Fibroblast of gingiva (primary cell): ENCODE measurements at places on chromosomes 5 and 9.
A peak's percentile ranks its signal among the peaks of the same experiment; 100 is the strongest.

DNA sequence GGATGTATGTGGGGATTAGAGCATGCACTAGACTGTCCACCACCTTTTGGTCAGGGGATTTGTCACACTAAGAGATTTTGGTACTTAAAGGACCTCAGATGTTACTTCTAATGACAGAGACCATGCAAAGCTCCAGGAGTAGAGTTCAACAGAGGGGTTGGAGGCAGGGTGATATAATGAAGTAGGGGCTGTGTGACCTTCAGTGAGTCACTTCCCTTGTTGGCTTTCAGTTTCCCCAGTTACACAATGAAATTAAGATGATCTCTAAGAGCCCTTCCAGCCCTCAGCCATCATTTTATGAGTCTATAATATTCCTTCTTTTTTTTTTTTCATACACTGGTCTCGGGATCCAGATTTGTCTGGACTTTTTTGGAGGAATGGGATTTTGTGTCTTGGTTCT, 26.8 kb downstream of the GLRA1 start:
- DNase-seq, result no peak

DNA sequence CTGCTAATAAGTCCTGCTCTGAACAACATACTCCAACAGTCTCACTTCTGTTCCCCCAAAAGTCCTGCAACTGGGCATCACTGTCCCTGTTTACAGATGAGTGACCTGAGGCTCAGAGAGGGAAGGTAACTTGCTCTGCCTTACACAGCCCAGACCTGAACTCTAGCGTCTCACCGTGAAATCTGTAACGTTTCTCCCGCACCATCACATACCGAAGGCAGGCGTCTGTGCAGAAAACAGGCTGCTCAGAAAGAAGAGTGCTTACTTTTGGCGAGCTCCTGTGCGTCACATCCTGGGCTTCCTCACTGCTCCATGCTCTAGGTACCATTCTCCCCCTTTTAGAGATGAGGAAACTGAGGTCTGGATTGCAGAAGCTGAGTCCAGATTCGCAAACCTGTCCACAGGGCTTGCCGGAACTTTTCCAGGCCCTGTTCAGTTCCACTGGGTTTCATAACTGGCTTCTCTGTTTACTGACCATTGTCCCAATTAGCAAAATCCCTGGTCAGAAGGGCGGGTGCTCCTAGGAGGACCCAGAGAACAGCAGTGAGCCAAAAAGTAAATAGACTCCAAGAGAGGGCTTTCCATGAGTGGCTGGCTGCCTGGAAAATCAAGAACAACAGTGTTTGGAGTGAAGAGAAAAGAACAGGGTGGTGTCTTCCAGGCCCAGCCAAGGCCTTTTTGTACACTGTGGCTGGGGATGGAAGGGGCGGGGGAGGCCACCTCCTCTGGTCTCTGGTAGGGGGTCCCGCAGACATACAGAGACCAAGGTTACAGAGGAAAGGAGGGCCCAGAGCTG, 27.1 kb downstream of the GSN start:
- DNase-seq, result peak; percentile 84

- no peak for DNase-seq
Measured at GRCh38 chr9:121871431-121872025, 220.1 kb downstream of the DAB2IP start.

GRCh38 chr5:162817364-162817763, 620.0 kb upstream of the CCNG1 start:
- no peak for DNase-seq

DNA sequence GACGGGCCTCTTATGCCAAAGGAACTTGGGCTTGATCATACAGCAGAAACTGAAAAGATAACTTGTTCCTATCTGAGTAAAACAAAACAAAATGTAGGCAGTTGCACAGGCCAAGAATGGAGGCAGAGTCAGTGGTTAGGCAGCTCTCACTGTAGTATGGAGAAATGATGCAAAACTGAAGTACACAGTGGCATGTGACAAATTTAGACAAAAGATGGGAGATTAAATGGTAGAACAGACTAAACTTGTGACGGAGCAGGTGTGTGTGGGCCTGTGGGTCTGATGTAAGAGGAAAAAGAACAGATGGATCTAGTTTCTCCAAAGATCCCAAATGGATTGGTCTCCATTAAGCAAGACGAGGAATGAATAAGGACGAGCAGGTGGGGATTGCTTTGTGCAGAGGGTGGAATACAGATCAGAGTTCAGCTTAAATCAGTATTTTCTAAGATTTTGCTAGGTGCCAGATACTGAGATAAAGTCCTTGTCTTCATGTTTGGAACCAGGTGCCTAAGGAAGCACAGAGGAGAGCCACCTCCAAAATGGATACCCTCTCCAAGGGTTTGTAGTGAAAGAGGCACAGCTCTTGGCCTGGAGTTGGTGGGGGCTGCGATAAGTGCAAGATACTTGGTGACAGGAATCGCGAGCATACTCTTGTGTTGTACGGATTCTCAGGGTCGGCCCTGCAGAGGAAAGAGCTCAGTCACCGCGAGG, 722 bp upstream of the DCP2 start:
- no peak for DNase-seq

GRCh38 chr5:101783241-101784013, 512.7 kb downstream of the SLCO4C1 start:
- no peak for DNase-seq

DNA sequence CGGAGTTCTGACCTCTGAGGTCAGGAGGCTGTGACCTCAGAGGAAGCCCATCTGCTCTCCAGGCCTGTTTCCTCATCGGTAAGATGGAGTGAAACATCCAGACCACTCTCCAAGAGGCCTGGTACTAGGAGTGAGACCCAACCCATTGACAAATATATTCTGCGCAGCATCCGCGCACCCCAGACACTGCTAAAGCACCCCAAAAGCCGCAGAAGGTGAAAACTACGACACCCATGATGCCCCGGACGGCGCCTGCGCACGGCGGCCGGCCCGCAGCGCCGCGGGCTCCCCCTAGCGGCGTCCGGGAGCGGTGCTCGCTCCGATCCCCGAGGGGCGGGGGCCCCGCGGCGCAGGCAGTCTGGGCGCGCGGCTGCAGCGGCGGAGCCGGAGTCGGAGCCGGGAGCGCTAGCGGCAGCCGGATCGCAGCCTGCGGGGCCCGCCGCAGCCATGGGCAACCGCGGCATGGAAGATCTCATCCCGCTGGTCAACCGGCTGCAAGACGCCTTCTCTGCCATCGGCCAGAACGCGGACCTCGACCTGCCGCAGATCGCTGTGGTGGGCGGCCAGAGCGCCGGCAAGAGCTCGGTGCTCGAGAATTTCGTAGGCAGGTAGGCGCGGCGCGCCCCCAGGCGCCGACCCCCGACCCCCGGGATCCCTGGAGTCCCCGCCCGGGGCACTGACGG, at the start of gene DNM1:
Gene DNM1, plus strand, starts transcription at position 356 of the 683 bp plus-strand sequence. Its CDS starts 92 bp downstream, at position 448.
- DNase-seq, result peak; percentile 29

DNA sequence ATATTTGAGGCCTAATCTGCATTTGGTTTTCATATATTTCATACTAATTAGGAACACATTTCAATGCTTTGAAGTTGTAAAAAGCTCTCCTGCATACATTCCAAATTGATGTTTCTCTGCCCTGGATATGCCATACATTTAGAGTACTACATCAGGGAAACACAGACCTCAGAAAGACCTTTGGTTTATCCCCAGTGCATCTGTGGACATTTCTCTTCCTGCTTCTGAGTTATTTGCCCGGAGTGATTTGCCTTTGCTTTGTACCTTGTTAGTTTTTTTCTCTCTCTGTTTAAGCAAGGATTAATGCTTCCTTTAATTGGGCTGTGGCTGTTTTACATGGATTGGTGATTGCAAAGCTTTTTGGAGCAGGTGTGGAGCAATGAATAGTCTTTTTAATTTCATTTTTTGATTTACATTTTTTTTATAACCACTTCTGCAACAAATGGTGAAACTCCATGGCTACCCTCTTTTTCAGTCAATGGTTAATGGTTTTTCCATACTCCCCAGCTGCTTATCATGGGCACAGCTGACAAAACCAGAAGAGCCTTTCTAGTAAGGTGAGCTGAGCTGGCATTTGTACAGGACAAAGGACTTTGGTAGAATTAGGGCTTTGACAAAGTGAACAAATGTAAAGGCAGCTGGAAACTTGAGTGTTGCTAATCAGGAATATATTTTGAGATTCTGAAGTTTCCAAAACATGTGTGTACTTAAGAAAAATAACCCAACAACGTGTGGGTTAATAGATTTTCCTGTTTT, 54.2 kb downstream of the ZSWIM6 start:
- no peak for DNase-seq

- DNase-seq, result peak; percentile 56
Measured at GRCh38 chr9:109499631-109500410, 1.7 kb upstream of the PTPN3 start.

DNA sequence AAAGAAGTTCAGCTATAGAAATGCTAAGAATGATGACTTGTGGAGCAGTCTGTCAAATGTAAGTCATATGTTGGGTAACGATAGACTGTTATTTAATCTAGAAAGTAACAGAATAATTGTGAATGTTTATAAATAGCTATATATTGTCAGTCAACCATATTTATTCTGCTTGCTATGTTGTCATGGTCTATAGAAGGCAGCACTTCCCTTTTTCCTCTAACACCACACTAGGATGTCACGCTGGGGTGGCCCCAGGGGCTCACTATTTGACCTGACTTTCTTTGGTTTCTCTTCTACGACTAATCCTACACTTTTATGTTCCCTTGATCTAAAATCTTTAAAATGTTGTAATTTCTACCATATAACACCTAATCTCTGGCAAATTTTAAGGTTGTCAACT, 20.5 kb downstream of the ERAP2 start:
- no peak for DNase-seq

DNA sequence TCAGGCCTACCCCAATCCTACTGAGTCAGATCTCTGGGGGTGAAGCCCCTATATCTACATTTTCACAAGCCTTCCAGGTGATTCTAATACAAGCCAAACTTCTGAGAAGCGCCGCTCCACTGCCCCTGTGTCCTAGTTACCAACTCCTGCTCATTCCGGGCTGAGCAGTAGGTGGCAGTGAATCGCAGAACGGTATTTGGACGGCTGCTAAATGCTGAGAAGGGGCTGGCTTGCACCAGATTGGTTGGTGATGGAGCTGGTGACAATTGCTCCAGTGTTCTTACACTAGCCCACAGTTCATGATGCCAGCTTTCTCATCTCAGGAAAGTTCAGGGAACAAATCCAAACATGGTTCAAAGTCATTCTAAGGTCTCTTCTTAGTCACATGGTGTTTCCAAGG, 31.1 kb upstream of the FGF1 start:
- peak; percentile 65 for DNase-seq

DNA sequence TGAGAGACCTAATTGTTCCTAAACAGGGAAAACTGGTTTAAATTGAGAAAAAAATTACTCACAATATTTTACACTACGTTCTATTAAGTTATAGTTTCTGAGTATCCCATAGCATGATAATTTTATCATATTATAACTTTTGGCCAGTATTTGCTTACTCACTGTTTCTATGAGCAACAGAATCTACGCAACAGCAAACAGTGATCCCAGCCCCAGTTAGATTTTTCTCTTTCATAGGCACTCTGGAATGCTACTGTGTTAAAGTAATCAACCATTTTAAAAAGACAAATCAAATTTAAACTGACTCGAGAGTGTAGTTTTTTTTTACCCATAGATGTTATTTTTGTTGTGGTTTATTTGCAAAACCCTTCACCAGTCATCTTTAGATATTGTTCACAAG, 107.2 kb downstream of the XRCC4 start:
- no peak for DNase-seq

DNA sequence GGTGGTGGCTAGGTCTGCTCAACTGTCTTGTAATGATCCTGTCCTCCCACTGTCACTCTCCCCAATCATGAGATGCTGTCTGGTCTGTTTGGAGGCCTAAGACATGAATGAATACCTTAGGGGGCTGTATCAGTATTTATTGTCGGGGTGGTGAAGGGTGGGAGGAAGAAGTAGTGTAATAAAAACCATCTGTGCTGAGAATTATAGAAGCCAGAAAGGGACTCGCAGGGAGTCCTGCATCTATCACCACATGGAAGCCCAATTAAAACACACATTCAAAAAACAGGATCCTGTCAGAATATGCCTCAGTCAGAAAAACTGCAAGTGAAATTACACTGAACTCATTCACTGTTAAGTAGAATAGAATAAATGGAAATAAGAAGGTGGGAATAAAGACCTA, 1134.3 kb upstream of the C9orf72 start:
- DNase-seq, result no peak

DNA sequence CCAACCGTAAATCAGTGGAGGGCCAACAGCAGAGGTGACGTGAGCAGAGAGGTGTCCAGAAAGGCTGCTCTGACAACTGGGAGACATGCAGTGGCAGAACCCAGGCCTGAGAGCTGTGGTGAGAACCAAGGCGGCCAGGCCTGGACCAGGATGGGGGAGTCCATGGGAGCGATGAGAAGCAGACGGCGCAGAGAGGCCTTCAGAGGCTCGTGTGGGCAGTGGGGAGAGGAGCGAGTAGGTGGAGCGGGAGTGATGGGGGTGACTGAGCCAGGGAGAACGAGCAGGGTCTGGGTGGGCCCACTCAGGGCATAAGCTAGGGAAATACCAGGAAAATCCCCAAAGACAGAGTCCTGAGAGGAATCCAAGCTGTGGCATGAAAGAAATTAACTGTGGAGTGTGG, 7.9 kb upstream of the IL3 start:
- no peak for DNase-seq

GRCh38 chr5:95471942-95472341, 80.8 kb downstream of the FAM81B start:
- no peak for DNase-seq

DNA sequence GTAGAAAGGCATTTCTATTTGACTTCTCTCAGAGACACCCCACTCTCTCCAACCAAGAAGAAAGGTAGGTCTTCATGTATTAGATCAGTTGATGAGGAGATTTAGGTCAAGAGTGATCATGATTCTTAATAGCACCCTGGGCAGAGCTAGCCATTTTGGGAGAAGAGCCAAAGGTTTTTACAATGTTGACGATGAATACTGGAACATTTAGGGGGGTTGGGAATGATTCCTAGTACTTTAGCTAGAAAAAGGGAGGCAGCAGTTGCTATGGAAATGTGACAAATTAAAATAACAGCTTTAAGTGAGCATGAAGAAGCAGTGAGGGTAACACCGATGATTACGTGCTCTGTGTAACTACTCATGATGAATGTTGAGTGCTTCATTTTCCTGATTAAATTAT, 9.5 kb upstream of the RPS23 start:
- no peak for DNase-seq

GRCh38 chr5:61823065-61823464, 482.9 kb upstream of the KIF2A start:
- DNase-seq, result no peak

GRCh38 chr9:126984969-126985368, 70.4 kb downstream of the RALGPS1 start:
- peak; percentile 43 for DNase-seq

DNA sequence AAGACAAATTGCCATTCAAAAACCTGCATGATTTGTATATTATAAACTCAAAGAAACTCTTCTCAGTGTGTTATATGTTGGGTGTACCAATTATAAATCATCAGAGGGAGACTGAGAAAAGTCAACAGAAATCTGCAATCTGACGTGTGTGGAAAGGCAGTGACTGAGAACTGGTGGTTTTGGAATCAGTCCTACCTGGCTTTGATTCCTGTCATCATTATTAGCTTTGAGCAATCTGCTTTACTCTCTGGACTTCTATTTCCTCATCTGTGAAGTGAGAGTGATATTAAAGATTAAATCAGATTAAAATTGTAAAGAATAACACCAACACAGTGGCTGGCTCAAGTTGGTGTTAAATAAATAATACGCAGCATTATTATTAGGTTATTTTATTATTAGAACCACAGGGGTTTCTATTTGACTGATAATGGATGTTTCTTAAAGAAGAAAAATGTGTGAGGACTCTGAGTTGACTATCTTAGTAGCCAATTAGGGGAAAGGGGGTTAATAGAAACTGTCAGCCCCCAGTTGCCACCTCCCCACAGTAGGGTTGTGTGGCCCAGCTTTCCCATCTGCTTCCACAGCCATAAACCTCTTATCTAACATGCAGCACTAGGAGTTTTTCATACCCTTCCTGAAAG, 59.6 kb downstream of the SNCAIP start:
- DNase-seq, result no peak
